ENCODE measurements at places on chromosomes 2 and 18.

DNA sequence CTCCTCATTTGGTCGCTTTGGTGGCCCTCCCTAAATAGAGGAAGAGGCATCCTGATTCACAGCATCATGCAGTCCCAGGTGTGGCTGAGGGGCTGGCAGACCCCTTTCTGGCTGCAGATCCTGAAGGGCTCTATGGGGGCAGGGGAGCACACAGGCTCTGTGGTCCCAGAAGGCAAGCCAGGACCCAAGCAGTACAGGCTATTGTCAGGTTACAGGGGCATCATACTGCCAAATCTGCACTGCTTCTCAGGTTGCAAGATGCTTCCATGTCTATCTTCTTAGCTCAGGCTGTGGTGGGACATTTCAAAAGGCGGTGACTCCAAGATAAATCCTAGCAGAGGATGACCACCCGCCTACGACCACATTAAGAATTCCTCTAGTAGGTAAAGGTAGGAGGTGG, 54.3 kb downstream of the TTC32 start:
- DNase-seq = no peak

DNA sequence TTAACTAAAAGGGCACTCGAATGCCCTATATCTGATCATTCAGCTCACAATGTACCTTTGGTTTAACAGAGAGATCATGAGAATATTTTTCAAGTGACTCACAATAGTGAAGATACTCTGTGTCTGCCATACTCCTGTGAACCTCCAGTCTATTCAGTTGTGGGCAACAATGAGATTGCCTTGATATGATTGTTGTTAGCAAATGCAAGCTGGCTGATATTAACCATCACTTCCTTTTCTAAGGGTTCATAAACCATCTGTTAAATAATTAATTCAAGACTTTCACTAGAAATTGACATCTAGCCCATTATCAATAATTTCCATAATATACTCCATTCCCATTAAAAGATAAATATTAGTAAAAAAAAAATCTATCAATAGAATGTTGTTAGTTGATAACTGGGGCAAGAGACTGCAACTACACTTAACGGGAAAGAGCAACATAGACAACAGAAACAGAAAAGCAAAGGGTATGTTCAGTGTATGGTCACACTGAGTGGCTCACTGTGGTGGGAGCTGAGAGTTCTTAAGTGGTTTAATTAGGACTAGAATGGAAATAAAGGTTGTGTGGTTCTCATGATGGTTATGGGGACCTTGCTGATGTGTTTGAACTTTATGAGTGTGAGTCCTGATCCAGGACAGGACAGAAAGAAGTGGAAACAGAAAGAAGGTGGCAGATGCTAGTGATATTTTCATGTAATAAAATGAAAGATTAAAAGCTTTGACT, 11.9 kb downstream of the IL18RAP start:
- no peak for DNase-seq

DNA sequence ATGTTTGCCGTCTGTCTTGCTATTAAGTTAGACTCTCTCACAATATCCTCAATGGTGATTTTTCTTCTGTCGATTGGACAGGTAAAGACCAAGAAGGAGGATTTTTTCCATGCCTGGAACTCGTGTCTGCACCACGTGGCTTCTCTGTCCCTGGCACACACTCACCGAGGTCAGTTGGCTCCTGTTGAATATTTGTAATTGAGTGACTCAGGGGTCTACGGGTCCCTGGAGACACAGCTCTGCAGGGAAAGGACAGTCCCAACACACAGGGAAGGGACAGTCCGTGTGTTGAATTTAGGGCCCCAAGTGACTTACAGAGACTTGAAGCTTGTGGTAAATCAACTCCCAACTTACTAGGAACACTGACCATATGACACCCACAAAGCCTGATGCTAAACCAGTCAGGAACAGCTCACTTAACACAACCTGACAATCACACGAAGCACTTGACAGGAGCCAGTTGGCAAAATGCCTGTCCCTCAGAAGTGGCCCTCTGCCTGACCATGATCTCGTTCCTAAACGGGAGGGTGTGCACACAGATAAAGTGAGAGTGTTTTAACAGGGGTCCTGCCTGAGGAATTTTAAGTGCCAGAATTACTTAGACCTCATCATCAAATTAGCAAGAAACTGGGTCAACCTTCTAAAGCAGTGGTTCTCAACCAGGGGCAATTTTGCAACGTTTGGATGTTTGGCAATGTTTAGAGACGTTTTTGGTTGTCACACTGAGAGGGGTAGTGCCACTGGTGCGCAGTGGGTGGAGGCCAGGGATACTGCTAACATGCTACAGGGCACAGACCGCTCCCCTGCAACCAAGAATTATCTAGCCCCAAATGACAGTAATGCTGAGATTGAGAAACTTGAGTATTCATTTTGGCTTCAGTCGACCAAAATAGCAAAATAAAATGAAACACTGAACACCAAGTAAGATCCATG, 88.9 kb upstream of the BCL2L11 start:
- DNase-seq = no peak

DNA sequence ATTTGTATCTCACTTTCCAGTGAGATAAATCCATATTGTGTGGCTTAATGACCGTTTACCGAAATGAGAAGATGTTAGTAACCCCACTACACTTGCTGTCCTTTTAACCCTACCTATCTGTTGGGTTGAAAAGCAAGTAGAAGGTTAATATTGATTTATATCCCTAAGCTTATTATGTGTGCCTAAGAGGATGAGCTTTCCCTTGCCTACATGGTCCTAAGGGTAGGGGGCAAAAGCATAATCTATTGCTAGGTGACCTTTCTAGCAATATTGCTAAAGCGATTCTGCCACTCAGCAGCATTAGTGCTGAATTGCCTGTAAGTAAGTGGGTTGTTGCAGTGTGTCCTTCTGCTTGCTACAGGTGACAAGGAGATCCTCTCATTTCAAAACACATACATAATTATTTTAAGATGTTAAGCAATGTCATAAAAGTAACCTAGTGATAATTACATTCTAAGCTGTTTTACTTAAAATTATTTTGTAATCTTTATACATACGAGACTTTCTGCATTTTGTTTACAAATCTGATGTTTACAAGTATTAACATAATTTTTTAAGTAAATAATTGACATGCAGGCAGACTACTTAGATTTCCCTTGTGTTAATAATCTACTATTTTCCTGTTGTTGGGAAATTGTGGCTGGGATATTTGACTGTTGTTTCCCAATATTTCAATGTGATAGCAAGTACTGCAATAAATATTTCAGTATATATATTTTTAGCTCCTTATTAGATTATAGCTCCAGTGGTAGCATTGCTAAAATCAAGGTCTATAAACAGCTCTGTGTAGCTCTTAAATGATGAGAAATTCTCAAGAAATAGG, 49.1 kb upstream of the CABYR start:
- no peak for DNase-seq

DNA sequence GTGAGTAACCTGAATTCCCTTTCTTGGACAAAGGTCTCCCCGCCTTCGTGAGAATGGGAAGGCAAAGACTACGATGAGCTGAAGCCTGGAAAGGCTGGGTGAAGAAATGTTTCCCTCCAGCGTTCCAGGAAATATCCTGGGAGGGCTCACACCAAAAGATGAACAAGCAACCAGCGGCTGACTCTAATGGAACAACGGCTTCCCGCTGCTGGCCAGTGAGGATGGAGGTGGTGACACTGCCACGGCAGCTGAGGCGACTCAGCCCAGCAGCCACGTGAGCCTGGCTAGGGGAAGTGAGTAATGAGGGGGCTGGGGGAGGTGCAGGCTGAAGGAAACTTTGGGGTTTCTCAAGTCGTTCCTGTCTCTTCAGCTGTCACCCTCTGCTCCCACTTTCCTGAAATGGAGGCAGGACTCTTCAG, 105.0 kb upstream of the SMAD7 start:
- peak; percentile 85 for DNase-seq

GRCh38 chr2:38876407-38876806, 631 bp downstream of the MORN2 start:
- DNase-seq = no peak

- peak; percentile 68 for DNase-seq
These were observed 158.6 kb upstream of the RBMS1 start for GRCh38 chr2:160652236-160652635.

DNA sequence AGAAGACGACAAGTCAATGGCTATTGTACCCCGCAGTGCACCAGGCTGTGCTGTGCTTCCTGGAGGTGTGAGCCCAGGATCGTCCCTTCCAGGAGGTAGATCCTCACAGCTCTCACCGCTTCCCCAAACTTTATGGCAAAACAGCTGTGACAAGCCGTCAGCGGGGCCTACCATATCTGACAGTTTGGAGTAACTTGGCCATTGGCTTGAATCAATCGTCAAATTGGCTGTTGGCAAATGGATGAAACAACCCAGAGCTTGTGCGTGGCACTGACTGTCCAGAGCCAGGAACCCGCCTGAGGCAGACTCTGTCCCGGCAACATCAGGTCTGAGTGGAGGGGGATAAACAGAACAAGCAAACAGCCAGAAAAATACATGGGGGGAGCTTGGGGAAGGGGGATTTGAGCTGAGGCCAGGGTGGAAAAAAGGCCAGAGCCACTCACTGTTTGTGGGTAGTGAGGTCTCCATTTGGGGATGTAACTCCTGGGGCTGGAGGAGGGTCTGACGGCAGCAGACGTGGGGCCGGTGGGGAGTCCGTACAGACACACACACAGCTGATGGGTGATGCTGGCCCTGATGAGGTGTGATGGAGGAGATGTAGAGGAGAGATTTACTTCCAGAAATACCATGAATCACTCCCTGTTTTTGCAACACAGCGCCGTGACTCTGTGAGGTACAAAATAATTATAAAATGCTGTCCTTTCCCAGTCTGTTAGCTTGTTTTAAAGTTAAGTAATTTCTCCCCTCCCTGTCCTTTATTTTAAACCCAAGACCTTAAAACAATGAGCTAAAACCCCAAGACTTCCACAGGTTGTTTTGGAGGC, 174.8 kb downstream of the TWIST2 start:
- DNase-seq = no peak

GRCh38 chr2:163682695-163683094, 53.1 kb downstream of the FIGN start:
- no peak for DNase-seq

- DNase-seq = no peak
These were observed 9.1 kb downstream of the ITM2C start for GRCh38 chr2:230873661-230874401.

Measured in hematopoietic multipotent progenitor cell (in vitro differentiated cells).